ENCODE measurements at places on chromosomes 4 and X. TPM values are rescaled to one million over a fixed set of nuclear protein-coding genes. Genes with fewer than 3 reads are reported as not detected.
A peak's percentile ranks its signal among the peaks of the same experiment; 100 is the strongest.

GRCh38 chr4:80014531-80014930 is 58.5 kb downstream of the ANTXR2 start:
- no peak for DNase-seq

GRCh38 chr4:121594796-121595526 is 101.8 kb downstream of the ANXA5 start:
- no peak for DNase-seq

DNA sequence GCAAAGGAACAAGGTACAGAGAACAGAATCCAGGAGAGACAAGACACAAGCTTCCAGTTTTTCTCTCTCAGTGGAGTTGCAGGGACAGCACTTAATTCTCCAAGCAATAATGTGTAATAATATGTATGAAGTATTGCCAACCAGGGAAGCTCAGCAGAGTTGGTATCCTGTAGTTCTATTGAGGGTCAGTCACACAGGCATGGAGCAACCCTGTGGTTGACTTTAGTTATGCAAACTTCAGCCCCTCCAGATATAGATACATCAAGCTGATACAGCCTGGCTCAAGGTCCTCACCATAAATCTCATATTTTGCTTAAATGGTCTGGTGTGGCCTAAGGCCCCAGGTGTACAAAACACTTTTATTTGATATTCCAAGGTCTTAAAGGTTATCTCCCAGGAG is 248.6 kb upstream of the EPHA5 start:
- no peak for DNase-seq

- no peak for DNase-seq
Observed at GRCh38 chrX:134258202-134258601, 21.2 kb downstream of the CCDC160 start.

GRCh38 chrX:120514236-120514635 is 45.1 kb upstream of the LAMP2 start:
- no peak for DNase-seq

DNA sequence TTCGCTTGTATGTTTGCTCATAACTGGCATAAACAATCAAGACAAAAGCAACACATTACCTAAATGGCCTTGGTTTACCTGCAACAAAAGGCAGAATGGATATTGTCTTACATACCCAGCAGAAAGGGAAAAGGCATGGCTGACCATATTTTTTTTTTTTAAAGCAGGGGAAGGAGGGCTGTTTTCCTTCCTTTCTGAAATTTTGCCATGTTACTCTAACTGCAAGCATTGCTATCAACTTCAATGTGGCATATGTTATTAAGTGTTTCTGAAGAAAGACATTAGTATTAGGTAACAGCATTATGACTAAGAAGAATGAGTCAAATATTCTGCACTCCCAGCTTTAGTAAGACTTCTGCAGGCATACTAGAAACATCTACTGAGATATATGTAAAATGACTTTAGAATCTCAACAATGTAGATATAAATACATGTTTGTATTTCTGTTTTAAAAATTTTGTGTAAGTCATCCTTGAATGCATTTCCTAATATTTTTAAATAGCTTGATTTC is 512.6 kb upstream of the FAM241A start:
- DNase-seq: no peak

DNA sequence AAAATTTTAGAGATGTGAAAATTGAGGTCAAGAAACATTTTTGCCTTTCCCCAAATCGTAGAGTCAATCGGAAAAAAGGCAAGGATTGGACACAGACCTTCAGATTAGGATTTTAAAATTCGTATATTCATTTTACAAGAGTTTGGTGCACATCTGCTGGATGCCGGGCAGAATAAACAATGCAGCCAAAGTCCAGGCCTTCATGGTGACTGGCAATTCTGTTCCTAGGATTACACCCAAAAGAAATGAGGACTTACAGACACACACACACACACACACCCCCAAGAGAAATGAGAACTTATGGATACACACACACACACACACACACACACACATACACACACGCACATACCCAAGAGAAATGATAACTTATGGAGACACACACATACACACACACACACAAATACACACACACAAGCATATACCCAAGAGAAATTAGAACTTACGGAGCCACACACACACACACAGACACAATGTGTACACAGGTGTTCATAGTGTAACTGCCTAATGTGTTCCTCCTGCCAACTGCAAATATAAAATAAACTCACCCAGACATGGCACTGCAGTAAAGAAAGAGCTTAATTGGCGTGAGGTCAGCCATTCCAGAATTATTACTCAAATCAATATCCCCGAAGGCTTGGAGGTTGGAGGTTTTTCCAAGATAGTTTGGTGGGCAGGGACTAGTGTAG is 165.7 kb upstream of the STS start:
- no peak for DNase-seq

- no peak for DNase-seq
Observed at GRCh38 chrX:103878466-103879122, 46.5 kb upstream of the RAB9B start.

- DNase-seq: no peak
Observed at GRCh38 chr4:156971165-156971675, 379 bp downstream of the PDGFC start.

DNA sequence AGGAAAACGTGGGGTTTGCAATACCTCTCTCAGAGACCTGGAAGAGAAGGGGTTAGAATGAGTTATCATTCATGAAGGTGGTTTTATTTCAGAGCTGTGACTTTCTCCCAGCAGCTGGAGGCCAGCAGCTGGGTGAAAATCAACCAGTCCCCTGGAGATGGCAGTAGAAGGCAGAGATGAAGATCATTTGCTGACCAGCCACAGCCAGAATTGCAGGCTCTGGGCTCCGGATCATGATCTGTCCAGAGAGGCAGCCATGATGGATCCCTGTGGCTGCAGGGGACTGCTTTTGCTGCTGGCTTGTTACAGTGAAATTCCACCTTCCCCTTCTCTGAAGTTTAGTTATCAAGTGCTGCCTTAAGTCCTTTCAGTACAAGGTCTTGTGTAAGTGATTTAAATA is 46.9 kb upstream of the TAB3 start:
- no peak for DNase-seq

DNA sequence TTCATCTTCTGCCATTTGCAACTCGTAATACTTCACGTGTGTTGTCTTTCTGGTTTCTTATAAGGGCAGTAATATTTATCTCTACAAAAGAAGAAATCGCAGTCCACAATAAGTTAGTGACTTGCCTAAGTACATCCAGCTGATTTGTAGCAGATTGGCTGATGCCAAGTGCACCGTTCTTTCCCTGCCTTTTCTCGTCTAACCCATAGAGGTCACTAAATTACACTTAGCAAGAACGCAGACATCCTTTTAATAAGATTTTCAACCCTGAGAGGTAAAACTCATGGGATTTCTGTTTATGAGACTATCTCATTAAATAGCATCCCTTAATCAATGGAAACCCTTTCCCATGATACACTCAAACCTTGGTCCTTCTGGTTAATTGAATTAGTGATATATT is 408.6 kb upstream of the ACTRT1 start:
- DNase-seq: no peak

DNA sequence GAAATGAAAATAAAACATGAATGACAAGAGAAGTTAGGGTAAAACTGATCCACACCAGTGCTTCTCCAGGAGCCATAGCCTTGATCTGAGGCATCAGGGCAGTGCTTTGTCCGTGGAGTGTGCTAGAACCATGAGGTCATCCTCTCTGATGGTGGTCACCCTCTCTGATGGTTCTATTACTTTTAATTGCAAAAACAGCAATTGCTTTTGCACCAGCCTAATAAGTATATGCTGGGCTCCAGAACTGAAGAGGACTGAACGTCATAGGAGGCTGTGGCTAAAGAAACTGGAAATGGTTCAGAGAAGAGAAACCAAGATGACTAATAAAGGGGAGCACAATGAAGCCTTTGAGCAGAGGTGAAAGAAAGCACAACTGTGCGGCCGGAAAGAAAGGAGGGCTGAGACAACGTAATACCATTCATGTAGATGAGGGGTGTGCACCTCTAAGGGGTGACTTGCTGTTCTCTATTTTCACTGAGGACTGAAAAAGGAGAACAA is 17.0 kb upstream of the TMEM154 start:
- peak; percentile 66 for DNase-seq

GRCh38 chrX:100381619-100382018 is 28.5 kb downstream of the PCDH19 start:
- DNase-seq: no peak

GRCh38 chr4:128452415-128452814 is 164.8 kb upstream of the PGRMC2 start:
- no peak for DNase-seq

DNA sequence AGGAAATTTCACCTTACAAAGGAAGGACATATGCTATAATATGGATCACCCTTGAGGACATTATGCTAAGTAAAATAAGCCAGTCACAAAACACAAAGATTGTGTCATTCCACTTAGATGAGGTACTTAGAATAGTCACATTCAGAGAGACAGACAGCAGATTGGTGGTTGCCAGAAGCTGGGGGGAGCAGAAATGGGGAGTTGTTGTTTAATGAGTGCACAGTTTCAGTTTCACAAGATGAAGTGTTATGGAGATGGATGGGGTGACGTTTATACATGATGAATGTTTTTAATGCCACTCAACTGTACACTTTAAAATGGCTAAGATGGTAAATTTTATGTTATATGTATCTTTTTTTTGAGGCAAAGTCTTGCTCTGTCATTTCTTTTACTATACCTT is 14.8 kb upstream of the SPON2 start:
- peak; percentile 52 for DNase-seq

DNA sequence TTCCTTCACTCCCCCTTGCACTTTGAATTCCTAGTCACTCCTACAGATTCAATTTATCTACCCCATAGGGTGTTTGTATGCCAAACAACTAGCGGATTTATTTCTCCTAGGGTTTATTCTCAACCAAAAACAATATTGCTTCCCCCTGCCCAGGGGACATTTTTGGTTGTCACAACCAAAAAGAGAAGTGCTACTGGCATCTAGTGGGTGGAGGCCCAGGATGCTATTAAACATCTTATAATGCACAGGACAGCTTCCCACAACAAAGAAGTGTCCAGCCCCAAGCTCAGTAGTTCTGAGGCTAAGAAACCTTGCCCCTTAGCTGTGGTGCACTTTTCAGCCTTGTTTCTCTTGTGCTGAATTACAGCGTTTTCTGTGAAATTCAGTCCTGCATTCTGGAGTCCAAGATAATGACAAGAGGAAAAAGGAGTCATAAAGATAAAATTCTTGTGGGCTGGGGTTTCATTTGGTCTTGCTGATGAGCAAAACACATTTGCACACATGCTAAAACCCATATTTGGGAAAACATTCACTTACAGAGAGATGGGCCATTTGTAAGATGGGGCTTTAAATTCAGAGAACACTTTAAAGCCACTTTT is 11.2 kb upstream of the SYTL4 start:
- no peak for DNase-seq

DNA sequence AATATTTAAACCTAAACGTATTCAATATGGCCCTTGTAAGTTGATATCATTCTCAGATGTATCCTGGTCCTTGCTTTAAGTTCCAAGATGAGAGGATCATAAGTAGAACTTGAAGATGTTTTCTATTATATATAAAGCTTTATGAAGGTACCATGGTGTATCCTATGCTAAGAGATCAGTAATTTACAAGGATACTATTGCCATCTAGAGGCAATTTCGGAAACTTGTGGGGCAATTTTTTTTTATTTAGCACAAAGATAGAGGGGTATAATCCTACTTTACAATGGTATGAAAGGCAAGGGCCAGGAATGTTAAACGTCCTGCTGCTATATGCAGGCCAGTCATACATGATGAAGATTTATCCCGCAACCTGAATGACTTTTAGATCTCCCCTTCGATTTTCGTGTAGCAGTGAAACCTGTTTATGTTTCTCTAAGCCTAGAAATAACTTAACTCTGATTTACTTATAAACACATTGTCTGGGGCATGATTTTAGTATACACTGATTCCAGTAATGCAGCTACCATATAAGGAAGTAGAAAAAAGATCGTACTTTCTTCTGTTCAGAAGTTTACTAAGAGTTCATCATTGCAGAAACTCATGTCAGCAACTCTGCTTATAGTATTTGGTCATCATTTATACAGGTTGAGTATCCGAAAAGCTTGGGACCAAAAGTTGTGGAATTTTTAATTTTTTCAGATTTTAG is 2.6 kb downstream of the SLC25A31 start:
- DNase-seq: peak; percentile 2

- DNase-seq: no peak
Observed at GRCh38 chr4:53101191-53101581, 239.1 kb downstream of the RASL11B start.

DNA sequence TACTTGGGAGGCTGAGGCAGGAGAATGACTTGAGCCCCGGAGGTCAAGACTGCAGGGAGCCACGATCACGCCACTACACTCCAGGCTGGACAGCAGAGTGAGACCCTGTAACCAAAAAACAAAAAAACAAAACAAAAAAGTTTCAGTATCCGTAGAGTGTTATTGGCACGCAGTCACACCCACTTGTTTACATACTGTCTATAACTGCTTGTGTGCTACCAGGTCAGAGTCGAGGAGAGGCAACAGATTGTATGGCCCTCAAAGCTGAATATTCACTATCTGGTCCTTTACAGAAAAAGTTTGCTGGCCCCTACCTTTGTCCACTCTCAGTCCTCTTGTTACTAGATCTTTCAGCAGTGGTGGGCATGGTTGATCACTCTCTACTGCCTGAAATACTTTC is 8.2 kb upstream of the CD99L2 start:
- no peak for DNase-seq

GRCh38 chr4:170090352-170091052 is 746 bp upstream of the AADAT start:
- no peak for DNase-seq

- peak; percentile 79 for DNase-seq
Observed at GRCh38 chrX:130082244-130083106, 27.8 kb downstream of the ELF4 start.

- DNase-seq: no peak
Observed at GRCh38 chrX:41781500-41781899, 57.5 kb downstream of the GPR82 start.

DNA sequence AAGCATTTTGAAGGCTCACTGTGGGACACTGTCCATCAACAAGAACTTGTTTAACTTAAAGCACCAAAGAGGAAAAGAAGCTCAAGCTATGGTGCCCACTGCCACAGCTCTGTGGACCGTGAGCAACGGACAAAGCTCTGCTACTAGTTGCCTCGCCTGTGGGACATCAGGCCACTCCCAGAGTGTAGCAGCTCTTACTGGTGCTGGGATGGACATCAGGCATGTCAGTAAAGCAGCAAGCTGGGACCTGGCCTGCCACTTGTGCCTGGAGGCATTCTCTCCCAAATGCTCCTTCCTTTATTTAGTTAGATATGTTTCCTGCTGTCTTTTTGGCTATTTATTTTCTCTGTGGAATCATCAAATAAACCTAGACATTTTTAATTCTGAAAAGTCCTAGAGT is 46.7 kb downstream of the TMEM154 start:
- no peak for DNase-seq

DNA sequence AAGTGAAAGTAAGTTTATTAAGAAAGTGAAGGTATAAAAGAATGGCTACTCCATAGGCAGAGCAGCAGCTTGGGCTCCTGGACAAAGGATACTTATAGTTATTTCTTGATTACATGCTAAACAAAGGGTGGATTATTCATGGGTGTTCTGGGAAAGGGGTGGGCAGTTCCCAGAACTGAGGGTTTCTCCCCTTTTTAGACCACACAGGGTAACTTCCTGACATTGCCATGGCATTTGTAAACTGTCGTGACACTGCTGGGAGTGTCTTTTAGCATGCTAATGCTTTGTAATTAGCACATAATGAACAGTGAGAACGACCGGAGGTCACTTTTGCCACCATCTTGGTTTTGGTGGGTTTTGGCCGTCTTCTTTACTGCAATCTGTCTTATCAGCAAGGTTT is 557.6 kb downstream of the SPRY1 start:
- no peak for DNase-seq

IRAK1 gene
- 150 TPM for total RNA-seq

F8A2 gene
- total RNA-seq: not detected

UBQLN2 gene
- total RNA-seq: 38.5 TPM

HOPX gene
- total RNA-seq: 93.2 TPM

TCEAL2 gene
- total RNA-seq: 0.53 TPM
